ENCODE measurements at places on chromosomes 12 and 14. TPM values are rescaled to one million over a fixed set of nuclear protein-coding genes. Genes with fewer than 3 reads are reported as not detected.

RERG gene
- total RNA-seq = not detected

ADAMTS20 gene
- total RNA-seq = not detected

TSPAN19 gene
- 0.25 TPM for total RNA-seq

TSPAN8 gene
- not detected for total RNA-seq

TMEM30B gene
- total RNA-seq = 0.11 TPM

PLEKHG7 gene
- total RNA-seq = not detected

SYNE2 gene
- total RNA-seq = 19.9 TPM

AQP6 gene
- total RNA-seq = 0.12 TPM

Data from uterine smooth muscle cell (primary cell).